ENCODE measurements at places on chromosomes 6 and 20.
A peak's percentile ranks its signal among the peaks of the same experiment; 100 is the strongest.

- DNase-seq: peak; percentile 99
Observed at GRCh38 chr6:26157251-26158075, 70.2 kb downstream of the HFE start.

- no peak for DNase-seq
Observed at GRCh38 chr6:106369739-106370138, 9.2 kb downstream of the CRYBG1 start.

- DNase-seq: no peak
Observed at GRCh38 chr6:134035823-134036296, 16.6 kb downstream of the SLC2A12 start.

DNA sequence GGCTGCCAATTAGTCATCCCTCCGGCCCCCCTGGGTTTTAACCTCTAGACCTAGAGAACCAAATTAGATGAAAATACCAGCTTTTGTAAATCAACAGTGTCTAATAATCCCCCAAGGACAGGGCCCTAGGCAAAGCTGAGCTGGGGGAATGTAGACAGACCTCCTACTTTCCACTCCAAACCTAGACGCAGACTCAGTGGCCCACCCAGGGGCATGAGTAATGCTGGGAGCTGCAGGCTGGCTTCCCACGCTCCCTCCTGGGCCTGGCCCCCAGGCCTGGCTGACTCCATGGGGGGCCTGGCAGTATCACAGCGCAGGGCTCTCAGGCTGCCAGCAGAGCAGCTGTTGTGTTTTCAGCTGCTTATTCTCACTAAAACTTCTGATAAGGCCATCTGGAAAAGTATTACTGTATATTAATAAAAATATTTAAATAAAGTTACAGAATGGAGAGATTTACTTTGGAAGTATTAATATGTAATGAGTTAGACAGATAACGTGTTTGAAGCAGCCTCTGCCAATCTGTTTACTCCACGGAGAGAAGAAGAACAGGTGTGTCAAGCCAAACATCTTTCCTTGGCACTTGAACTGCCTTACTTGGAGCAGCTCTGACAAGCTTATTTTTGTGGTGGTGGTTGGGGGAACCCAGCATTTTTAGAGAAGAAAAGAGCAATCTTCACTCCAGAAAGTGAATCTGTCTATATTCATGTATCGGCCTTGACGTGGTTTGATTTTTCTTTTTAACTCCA is 144.0 kb upstream of the AGPAT4 start:
- no peak for DNase-seq

DNA sequence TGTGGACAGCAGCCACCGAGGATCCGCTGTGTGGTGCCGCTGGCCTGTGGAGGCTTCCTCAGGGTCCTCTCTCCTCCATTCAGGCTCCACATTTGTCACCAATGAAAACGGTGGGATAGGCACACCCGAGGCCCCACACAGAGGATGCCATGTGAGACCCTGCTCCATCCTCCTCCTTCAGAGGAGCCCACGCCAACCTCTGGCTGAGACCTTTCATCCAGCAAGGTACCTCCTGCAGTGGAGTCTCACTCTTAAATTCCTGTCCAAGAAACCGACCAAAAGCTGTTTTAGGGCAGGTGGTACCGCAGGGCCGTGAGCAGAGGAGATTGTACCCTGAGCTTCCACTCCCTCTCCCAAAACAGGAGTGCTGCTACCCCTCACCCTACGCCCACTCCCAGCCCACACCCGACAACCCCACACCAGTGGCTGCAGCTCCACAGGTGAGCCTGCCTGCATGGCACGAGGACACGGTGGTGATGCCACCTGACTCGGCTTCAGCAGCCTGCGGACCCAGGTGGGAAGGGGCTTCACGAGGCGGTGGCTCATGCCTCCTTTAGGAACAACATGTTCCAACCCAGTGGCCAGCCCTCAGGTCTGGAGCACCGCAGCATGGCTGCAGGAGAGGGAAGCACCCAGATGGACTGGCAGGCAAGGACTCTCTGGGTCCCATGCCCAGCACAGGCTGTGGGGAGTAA is 237.6 kb upstream of the AFDN start:
- no peak for DNase-seq

DNA sequence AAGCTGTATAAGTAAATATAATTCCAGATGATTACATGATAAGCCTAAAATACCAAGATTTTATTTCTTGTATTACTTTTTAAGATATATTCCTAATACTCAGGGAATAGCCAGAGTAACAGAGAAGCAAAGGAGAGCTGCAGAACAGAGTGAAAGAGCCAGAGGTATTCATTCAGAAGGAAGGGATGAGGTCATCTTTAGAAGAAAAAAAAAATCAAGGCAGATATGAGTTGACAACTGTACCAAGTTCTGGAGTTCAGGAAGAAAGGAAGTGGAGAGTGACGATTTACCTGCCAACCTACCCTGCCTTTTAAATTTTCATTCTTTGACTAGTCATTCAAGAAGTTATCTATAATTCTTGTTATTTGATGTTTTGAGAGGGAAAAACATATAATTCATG is 28.8 kb upstream of the NHSL1 start:
- no peak for DNase-seq

DNA sequence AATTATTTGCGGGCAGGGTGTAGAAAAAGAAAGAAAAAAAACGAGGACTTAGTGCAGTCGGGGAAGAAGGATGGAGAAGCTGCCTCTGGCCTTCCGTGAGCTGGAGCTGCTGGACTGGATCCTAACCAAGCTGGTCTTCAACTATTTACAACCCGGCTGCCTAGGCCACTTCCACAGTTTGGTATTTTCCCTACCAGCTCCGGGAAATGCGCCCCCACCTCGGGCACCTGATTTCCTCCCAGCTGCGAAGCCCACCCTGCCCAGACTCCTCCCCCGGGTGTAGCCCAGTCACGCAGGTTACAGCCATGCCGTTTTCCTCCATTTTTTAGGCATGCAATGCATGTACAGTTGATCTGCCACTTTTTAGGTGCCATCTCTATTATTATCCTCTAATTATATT is 21.2 kb downstream of the THEMIS start:
- DNase-seq: peak; percentile 51

DNA sequence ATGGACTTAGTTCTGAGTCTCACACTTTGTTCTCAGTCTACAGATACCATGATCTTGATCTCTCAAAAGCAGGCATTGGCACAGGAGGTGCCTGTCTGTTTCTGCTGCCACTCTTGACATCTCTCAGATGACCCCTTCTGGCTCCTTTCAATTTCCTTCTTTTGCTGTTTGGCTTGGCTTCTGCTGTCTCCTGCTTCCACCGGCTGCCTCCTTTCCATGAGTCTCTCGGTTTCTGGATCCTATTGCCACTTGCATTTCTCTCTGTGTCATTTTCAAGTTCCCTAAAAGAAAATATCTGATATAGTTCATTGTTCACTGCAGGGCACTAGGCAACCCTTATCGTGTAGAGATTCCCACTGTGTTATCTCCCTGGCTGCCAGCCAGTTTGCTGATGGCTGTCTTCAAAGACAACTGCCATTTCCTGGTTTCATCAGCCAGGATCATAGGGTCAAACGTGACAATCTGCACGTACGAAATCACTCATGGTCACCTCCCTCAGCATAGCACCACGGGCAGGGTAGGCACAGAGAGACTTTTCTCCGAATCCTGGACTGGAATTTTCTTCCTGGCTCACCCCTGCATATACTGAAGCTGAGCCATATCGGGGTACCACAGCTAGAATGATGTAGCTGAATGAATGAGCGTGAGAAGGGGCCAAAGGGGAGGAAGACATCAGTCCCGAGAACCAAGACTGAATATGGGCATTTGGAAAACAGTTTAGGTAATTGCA is 144.6 kb upstream of the TMEM170B start:
- peak; percentile 95 for DNase-seq

DNA sequence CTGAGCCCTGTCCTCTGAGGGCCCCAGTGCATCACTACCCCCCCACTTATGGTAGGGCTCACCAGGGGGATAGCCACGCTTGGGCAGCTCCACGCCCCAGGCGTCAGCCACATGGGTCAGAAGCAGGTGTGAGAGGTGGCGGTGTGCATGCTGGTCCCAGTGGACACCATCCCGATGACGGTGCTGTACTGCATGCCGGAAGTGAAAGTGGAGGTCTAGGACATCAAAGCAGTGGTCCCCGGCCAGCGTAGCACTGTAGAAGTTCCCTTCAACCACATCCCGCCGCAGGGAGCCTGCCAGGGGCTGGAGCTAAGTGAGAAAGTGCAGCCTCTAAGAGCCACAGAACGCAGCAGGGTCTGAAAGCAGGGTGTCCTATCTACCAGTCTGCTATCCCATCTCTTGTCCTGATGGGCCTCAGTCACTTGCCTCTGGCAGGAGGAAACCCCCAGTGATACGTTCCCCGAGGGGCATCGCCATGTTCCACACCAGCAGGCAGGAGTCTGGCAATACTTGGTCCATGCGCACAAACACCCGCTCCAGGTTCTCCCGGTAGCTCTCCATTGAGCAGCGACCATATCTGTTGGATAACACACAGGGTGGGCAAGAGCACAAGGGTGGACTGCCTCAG is 2.2 kb downstream of the PCED1A start:
- no peak for DNase-seq

GRCh38 chr20:52859156-52859876 is 112.8 kb upstream of the TSHZ2 start:
- no peak for DNase-seq
